PC-9 (cell line): ENCODE measurements at places on chromosomes 11 and 22. TPM values are rescaled to one million over a fixed set of nuclear protein-coding genes. Genes with fewer than 3 reads are reported as not detected.

GRCh38 chr11:13222285-13222684 is 55.3 kb upstream of the BMAL1 start:
- H3K27ac ChIP-seq: no peak overlapping the region
- H3K27me3 ChIP-seq: no peaks in the 10 kb centered on the region
- H3K4me3 ChIP-seq: no peak overlapping the region
- no peak for DNase-seq

DNA sequence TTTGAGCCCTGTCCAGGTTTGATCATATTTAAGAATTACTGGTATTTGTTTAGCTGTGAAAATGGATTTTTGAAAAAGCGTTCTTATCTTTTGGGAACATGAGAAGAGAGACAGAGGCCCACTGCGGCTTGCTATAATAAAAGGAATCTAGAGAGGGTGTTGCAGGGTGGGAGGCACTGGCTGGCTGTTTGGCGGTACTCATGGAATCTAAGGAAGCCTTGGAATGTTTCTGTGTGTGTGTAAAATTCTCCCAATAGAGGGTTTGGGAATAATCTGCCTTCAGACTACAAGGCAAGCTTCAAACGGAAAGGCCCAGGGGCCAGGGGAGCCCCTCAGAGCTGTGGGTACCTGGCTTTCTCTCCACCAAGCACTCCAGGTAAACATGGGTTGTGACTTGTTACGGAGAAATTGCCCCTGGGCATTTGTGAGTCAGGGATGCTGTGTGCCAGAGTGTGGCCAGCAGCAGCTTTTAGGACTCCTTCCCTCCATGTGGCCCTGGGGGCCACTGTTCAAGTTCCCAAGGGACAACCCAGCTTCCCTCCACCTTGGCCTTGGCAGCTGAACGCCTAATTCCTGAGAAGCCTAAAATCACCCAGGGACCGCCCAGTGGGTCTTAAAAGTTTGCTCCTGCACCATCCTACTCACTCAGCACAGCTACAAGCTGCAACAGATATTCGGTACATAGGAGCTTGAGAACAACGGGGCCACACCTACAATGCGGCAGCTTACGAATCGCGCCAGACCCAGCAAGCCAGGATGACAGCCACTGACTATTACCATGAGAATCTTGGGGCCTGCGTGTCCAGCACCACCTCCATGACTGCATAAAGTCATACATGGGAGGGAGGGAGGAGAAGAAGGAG is 14.1 kb upstream of the SYT8 start:
- no peak for DNase-seq
- no peaks in the 10 kb centered on the region for H3K36me3 ChIP-seq
- H3K4me3 ChIP-seq: no peak overlapping the region
- H3K27me3 ChIP-seq: no peaks in the 10 kb centered on the region

The CDC42BPG gene
- total RNA-seq: 31.3 and 33.8 TPM in 2 replicates

The IL17REL gene
- not detected in 2 replicates for total RNA-seq

The INPP5J gene
- 1.7 and 3.1 TPM in 2 replicates for total RNA-seq

DNA sequence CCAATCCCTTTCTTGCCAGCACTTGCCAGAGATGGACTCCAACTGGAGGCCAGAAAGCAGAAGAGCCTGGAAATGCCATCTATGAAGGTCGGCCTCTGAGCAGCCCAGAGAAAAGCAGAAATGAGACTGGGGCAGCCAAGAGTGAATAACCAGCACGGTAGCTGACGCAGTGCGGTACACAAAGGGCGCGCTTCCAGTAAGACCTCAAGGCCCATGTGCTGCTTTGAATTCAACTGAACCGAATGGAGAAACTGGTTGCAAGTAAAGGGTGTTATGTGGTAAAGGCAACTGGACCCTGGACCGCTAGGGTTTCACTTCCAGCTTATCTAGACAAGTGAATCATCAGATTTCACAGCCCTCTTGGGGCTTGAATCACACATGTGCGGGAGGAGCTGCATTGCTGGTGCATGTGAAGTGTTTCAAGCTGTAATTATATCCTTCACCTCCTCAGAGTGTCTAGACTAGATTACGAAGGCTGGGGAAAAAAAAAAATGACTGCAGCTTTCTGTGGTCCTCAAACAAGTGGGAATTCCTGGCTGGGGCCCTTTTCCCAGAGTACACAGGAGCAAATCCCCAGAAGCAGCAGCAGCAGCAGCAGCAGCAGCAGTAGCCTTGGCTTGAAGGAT is 128.9 kb downstream of the CCDC34 start:
- H3K4me3 ChIP-seq: no peak overlapping the region
- DNase-seq: no peak
- no peaks in the 10 kb centered on the region for H3K4me1 ChIP-seq

DNA sequence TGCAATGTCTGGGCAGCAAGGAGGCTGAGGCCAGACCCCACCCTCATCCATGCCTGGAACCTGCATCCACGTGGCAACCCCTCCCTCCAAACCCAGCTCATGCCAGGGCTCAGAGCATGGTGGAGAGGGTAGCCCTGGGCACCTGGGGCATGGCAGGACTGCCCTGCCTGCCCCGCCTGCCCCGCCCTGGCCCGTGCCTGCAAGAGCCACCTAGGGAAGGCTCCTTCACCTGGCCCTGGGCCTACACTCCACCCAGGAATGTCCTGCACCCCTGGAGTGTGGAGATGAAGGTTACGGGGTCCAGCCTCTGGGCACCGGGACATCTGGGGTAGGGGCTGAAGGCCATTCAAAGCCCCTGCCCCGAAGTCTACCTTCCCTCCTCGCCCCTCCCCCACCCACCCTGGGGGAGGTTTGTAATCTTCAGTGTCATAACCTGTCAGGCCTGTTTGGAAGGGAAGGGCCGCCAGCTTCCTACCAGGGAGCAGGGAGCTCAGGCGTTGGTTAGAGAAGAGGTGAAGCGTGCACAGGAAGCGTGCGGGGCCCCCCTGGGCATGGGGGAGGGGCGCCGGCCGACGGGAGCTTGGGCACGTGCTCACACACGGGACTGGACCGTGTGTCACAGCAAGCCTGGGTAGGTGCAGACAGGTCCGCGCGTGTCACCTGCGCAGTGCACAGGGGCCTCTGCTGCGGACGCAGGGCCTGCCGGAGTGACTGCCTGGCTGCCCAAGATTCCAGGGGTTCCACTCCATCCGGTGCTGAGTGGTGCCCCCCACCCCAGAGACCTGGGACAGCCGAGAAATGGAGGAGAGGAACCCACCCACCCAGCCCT is 30.7 kb upstream of the TH start:
- H3K27ac ChIP-seq: peak overlapping the region; percentile 32; the same call in 1 of the 2 replicates
- peak; percentile 91 for DNase-seq
- peaks cover 23% of the 10 kb centered on the region for H3K4me1 ChIP-seq
- H3K4me3 ChIP-seq: no peak overlapping the region

The SYCE3 gene
- not detected in 2 replicates for total RNA-seq

- peaks cover 45% of the 10 kb centered on the region for H3K4me1 ChIP-seq
- no peaks in the 10 kb centered on the region for H3K27me3 ChIP-seq
- no peak overlapping the region for H3K27ac ChIP-seq
- DNase-seq: no peak
- no peak overlapping the region for H3K4me3 ChIP-seq
Observed at GRCh38 chr11:65437436-65438227, 15.0 kb downstream of the NEAT1 start.

- no peaks in the 10 kb centered on the region for H3K4me1 ChIP-seq
- H3K27ac ChIP-seq: no peak overlapping the region
- DNase-seq: no peak
- H3K27me3 ChIP-seq: no peaks in the 10 kb centered on the region
Observed at GRCh38 chr11:38990139-38990538, 2392.1 kb upstream of the RAG2 start.

DNA sequence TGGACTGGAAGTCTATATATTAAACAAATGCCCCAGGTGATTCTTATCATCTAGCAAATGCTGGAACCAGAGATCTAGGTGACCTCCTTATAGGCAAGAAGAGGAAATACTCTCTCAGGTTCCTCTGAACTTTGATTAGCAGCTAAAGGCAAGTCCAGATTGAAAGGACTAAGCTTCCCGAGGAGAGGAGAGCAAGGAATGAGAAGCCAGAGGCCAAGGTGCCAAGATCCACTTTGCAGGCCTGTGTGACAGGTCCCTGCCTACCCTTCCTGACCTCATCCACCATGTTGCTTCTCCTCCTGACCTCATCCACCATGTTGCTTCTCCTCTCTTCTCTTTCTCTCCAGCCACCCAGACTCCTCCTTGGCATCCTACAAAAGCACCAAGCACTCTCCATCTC is 173.2 kb downstream of the LARGE1 start:
- H3K4me3 ChIP-seq: no peak overlapping the region
- H3K27ac ChIP-seq: no peak overlapping the region
- H3K36me3 ChIP-seq: no peaks in the 10 kb centered on the region
- H3K27me3 ChIP-seq: no peaks in the 10 kb centered on the region
- no peaks in the 10 kb centered on the region for H3K4me1 ChIP-seq
- no peak for DNase-seq

- H3K4me3 ChIP-seq: no peak overlapping the region
- DNase-seq: no peak
- no peak overlapping the region for H3K27ac ChIP-seq
- H3K36me3 ChIP-seq: peaks cover 14% of the 10 kb centered on the region
- no peaks in the 10 kb centered on the region for H3K27me3 ChIP-seq
Observed at GRCh38 chr11:102234779-102235439, 82.4 kb upstream of the BIRC3 start.

The SHANK2 gene
- 49.2 and 50.5 TPM in 2 replicates for total RNA-seq

The OR9G4 gene
- total RNA-seq: not detected in 2 replicates

The OR51I1 gene
- total RNA-seq: not detected in 2 replicates
